ENCODE measurements at places on chromosomes 12 and 14.

- no peak for DNase-seq
Measured at GRCh38 chr14:60648249-60648933, 886 bp downstream of the SIX1 start.

- DNase-seq, result no peak
Measured at GRCh38 chr12:110739488-110739887, 3.2 kb downstream of the PPP1CC start.

GRCh38 chr12:51009056-51009440 lies 17.1 kb downstream of the SLC11A2 start:
- no peak for DNase-seq

DNA sequence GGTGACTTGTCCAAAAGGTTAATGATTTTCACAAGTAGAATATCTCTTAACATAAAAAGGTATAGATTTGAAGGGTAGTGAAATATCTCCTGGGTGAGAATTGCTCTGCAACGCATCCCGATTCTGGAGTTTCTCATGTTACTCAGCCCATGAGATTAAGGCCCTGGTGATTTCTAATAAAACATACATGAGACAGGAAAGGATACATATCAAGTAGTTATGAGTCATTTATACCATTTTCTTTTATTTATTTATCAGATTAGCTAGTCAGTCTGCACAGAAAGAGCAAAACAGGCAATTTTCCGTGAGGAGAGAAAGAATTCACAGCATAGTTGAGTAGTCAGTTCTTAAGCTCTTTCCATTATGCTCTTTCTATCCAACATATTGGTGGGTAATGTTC lies 535.6 kb upstream of the ATP2B1 start:
- DNase-seq, result no peak

GRCh38 chr12:115096588-115097397 lies 412.8 kb upstream of the TBX3 start:
- no peak for DNase-seq

DNA sequence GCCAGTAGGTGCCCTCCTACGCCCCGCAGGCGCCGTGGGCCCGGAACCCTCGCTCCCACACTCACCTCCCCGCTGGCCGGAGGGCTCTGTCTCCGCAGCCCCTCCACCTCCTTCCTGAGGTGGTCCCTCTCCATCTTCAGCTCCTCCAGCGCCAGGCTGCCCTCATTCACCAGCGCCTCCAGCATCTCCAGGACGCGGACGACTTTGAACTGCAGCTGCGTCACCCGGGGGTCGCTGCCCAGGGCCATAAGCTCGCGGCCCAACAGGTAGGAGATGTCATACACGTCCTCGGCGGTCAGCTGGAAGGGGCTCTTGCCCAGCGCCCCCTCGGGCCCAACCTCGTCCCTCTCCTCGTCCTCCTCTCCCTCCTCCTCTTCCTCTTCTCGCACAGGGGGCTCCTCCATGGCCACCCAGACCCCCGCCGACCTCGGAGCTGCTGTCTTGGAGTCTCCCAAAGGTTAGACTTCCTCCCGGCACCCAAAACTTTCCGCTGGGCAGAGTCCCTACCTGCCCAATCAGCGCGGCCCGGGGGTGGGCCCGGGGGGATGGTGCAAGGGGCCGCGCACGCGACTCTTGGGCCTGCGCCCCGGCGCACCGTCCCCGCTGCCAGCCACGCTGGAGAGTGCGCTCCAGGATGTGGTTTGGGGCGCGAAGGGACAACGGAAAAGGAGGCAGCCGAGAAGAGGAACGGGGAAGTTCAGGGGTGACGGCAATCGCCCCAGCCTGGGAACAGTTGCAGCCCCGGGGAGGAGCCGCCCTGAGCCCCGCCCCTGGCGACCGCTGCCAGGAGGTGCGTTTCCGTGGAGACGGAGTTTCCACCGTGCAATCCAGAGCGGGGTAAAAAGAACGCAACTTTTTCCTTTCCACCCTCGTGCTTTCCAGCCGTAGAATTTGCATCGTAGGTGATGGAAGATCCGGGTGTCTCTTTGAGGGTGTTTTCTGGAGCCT lies at the start of gene RILPL2:
Gene RILPL2, minus strand, starts transcription at position 668 of the 948 bp plus-strand sequence. Its CDS starts 264 bp downstream, at position 404.
- DNase-seq, result no peak

DNA sequence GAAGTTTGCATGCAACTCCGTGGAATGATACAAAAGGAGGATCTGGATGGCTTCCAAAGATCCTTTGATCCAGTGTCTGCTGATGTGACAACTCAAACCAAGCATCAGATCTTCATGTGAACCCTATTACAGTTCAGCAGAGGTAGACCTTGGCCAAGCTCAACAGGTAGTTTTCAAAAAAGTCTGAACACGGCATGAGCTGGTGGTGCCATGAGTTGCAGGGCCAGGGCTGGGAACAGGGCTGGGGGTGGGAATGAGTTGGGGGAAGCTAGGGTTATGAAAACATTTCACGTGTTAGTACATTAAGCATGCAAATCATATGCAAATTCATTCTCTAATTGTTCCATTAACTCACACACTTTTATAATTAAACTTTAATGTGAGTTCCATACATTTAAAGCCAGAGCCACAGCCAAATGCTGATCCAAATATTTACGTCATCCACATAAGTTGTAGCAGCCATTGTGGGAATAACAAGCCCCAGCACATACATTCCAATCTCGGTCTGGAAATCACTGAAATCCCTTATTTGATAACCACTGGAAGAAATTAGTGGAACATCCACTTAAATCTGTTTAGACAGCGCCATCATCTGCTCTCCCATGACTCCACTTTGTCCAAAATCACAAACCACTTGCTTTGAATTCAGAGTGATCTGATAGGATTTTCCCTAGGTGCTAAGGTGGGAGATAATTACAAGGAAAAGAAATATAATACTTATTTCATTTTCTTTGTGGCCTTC lies 158.5 kb downstream of the APAF1 start:
- DNase-seq, result no peak

DNA sequence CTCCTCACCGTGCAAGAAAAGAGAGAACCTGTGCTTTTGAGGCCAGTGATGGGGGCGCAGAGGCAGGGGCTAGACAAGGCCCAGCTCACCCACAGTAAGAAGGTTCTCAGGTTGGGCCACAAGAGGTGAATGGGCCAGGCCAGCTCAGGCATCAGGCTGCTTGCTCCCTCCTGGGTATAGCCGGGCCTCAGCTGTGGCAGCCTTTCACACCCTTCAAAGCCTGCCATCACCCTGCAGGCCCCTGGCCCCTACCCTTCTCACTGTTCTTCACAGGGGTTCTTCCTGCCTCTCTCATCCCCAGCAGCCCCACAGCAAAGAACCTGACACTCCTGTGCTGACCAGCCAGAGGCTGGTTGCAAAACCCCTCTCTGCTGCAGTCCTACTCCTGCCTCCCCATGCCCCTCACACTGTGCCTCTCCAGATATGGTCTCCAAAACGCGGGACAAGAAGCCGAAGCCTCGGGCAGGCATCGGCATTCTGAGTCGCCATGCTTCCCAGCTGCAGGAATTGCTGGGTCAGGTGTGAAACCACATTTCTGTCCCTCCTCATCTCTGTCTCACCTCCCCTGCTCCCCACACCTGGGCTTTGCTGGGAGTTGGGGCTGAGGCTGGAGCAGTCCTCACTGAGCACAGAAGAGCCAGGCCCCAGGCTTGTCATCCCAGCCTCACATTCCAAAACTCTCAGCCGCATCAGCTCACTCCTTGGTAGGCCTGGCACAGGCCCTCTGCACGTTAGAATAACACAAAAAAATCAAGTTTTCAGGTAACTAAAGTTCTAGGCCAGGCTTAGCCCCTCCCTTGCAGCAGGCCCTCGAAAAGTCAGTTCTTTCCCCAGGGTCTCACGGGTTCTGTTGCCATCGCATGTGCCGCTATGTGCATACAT lies 6.9 kb upstream of the FAIM2 start:
- DNase-seq, result no peak

DNA sequence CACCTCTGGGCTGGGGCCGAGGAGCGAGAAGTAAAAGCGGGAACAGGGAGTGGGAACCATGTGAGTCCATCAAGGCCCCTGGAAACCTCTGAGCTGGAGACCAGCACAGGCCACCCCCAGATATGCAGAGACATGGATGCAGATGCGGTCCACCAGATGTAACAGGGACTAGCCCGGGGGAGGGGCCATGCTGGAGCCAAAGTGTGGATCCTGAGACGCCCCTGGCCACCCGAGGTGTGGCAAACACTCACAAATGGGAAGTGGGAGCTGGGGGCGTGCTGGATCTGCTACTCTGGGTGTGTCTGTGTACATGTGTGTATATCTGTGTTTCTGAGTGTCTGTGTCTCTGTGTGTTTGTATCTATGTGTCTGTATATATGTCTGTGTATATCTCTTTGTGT lies 12.8 kb downstream of the MYL2 start:
- no peak for DNase-seq

- no peak for DNase-seq
Measured at GRCh38 chr12:93991829-93992461, 156.4 kb upstream of the PLXNC1 start.

- no peak for DNase-seq
Measured at GRCh38 chr14:104865631-104866441, 768 bp downstream of the CEP170B start.

- DNase-seq, result no peak
Measured at GRCh38 chr14:69529563-69529962, 45.0 kb downstream of the PLEKHD1 start.

DNA sequence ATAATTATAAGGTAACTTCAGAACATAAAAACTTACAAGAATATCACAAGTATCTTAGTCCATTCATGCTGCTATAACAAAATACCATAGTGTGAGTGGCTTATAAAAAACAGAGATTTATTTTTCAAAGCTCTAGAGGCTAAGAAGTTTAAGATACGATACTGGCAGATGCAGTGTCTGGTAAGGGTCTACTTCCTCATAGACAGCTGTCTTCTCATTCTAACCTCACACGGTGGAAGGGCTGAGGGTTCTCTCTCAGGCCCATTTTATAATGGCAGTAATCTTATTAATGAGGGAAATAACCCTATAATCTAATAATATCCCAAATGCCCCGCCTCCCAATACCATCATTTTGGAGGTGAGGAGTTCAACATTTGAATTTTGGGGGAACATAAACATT lies 23.7 kb upstream of the OSBPL8 start:
- no peak for DNase-seq

- no peak for DNase-seq
Measured at GRCh38 chr12:126830778-126831680, 1435.9 kb upstream of the TMEM132C start.

DNA sequence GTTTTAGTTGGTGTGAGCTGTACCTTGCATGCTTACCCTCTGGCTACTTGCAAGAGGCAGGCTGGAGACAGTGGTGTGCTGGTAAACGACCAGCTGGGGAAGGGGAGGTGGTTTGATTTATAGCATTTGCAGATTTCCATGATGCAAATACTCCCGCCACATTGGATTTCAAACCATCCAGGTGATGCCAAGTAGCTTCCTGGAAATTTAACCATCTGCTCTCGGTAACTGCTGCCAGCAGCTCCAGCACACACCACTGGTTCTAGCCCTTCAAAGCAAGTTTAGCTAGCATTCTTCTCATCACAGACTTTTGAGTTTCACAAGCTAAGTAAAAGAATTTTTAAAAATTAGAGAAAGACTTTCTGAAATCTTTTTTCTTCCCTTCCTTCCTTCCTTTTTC lies 104.5 kb upstream of the AMIGO2 start:
- DNase-seq, result no peak
